ENCODE measurements at places on chromosomes 2 and 18. TPM values are rescaled to one million over a fixed set of nuclear protein-coding genes. Genes with fewer than 3 reads are reported as not detected.

DNA sequence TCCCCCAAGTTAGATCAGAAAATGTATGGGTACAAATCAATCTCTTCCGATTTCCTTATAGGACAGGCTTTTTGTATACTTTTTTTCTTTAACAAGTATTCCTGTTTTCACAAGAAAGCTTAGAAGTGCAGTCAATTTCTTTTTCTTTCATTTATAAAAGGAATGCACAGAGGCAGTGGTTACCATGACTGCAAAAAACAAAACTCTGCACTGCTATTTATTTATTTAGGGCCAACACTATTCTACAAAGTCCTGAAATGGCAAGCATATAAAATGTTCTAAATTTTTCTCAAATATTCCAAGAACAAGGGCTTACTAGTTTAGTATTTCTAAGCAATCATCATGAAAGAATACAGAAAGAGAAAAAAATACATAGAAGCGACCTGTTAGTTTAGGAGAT lies 22.2 kb downstream of the ATAD2B start:
- no peak for DNase-seq

DNA sequence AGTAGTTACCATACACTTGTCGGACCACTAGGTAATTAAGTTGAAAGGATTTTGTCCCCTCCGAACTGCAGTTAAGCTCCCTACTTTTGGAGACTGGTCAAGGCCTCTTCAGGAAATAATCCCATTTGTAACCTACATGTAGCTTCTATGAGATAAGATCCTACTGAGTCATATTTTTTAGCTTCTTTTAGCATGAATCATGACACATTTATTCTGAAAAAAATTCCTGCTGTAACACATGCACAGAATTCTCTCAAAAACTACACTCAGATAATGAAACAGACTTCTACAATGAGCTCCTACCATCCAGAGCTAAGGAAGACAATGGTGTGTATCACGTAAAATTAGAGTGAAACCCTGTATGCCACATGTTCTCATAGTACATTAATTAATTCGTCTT lies 100.7 kb upstream of the CCDC195 start:
- DNase-seq = no peak

GRCh38 chr2:134308474-134309385 lies 54.9 kb downstream of the MGAT5 start:
- no peak for DNase-seq

The AFG3L2 gene
- 36.8 TPM for total RNA-seq

The RFX8 gene
- total RNA-seq = 0.76 TPM

DNA sequence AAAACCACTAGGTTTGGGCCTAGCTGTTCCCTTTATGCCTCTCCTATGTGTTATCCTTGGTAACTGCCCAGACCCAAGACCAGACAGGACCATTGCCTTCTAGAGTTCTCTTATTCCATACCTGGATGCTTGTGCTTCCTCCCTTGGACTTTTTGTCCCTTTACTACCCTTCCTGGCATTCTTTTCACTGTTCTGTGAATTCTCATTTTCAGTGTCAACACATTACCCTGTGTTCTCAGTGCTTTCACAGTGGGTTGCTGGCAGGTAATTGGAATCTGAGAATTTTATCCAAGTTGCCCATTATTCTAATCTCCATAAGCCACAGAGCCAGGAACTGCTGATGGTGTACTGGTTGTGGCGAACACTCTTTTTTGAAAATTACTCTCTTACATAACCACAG lies 41.7 kb downstream of the ZDBF2 start:
- DNase-seq = no peak
